ENCODE measurements at places on chromosomes 3 and 15.

GRCh38 chr15:51879555-51879954 is 50.1 kb downstream of the TMOD3 start:
- DNase-seq, result no peak

DNA sequence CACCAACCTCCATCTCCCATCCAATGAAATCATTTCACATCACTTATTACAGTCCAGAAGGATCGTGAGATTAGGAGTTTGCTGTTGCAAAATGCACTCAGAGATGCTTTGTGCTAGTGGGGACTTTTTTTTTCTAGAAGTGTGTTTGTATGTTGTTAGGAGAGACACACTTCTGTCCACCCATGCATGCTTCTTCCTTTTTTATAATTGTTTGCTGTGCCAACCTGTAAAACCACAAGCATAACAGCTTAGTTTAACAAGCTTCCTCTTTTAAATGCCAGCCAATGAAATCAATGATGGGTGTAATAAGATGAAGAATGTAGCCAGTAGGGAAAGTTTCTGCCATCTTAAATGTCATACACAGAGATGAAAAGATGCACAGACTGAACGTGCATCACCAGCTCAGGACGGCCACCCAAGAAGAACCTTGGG is 305.6 kb upstream of the STT3B start:
- DNase-seq, result no peak

- no peak for DNase-seq
Observed at GRCh38 chr3:123813876-123814275, 70.3 kb downstream of the MYLK start.

DNA sequence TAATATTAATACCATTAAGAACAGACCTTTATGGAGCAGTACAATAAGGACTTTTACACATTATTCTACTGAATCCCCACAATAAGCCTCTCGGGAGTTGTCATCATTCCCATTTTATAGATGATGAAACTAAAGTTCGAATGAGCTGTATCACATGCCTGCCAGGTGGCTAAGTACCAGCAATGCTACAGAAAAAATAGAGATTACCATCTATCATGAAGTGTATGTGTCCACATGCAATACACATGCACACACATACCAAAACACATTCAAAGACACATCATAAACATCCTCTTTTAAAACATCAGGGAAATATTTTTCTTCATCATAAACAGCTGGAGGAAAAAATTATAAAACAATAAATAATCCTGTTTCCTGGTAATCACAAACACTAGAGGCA is 136.6 kb downstream of the SUCLG2 start:
- DNase-seq, result no peak

GRCh38 chr3:72187131-72187530 is 402.2 kb upstream of the PROK2 start:
- no peak for DNase-seq

GRCh38 chr3:75171630-75172230 is 492.4 kb upstream of the FRG2C start:
- no peak for DNase-seq

DNA sequence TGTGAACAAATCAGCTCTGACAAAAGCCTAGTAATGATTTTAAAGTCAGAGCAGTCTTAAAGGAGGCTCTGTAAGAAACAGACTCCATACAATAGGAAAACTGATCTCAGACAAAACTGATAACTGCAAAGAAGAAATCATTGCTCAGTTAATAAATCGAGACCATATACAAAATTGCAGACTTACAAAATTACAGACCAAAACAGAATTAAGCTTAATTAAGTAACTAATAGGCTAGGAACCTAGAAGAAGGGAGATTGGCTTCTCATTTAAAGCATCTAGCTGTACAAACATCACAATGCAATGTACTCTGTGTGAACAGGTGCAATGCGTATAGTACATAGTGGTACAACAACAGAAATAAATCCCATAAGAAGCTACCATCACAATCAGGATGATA is 46.3 kb downstream of the ZBTB20 start:
- DNase-seq, result no peak

DNA sequence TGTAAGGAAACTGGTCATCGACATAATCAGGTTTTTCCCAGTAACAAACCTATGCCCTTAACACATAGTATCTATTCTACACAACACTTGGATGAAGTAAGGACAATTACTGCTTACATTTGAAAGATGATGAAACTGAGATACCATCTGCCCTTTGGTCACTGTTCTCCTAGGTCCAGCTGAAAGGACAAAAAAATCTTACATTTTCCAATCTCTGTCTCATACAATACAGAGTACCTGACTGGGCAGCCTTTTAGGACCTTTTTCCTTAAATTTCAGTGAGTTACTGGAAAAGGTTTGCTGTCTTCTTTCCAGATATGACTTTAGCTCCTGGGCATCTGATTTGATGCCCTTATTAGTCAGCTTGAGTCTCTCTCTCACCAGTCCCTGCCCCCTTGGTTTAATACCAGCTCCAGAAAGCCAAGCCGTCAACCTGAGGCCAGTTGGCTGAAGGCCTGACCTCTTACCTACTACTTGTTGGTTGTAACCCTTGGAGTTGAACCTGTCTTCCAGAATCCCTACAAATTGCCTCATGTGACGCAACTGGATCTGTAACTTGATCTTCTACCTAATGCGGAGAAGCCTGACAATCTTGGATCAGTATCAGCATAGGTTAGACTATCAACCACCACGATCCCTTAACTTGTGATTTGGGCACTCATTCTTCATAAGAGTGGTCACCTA is 355.3 kb upstream of the ZNF385D start:
- no peak for DNase-seq

Data from esophagus squamous epithelium (tissue), 5 donors.